ENCODE measurements at places on chromosomes 2 and 18.

GRCh38 chr18:49802623-49803022 lies 10.7 kb downstream of the ACAA2 start:
- DNase-seq, result no peak

DNA sequence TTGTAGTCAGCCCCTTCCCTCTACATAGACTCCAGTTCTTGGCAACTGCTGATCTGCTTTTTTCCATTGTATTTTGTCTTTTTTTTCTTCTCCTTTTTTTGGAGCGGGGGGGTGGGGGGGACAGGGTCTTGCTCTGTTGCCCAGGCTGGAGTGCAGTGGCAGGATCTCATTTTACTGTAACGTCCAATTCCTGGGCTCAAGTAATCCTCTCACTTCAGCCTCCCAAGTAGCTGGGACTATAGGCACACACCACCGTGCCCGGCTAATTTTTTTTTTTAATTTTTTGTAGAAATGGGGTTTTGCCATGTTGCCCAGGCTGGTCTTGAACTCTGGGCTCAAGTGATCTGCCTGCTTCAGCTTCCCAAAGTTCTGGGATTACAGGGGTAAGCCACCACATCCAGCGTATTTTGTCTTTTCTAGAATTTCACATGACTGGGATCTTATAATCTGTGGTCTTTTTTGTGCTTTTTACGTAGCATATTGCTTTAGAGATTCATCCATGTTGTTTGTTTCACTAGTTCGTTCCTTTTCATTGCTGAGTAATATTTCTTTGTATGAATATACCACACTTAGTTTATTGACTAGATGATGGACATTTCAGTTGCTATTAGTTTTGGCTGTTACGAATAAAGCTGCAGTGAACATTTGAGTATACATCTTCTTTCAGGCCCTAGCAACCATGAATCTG lies 17.9 kb downstream of the EML4 start:
- DNase-seq, result no peak

DNA sequence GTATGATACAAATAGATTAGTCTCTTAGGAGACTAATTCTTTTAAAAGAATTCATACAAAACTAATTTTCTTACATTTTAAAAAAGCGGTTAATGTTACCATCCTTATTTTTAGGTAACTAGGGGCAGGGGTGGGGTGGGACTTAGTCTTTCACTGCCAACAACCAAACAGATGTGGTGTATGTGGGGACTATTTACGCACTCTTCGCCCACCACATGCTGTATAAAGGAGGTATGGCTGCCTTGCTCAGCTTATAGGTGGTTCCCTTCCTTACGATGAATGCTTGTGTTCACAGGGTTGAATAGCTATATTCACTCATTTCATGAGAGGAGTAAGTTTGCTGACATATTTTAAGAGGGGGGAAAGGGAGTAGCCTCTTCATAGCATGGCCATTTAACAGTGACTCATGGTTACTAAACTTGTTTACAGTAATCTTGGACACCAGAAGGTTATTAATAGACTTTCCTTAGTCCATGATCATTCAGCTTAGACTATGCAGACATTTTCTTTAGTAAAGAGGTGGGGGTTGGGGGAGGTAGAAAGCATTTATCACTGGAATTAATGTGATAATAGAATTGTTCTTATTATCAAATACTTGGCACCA lies 61.8 kb downstream of the CAB39 start:
- no peak for DNase-seq

DNA sequence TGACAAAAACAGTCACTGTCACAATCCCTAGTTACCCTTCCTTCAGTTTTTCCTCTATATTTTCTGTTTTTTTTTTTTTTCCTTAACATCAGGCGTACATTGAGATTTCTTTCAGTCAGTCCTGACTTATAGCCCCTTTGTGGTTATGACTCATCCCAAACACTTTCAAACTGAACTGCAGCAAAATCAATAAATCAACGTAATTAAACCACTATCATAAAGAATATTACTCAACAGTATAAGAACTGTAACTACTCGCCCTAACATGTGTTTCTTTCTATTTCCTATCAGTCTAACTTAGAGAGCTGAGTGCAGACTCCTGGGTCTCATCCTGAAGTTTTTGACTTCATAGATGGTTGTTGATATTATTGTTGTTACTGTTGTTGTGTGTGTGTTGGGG lies 523.5 kb downstream of the LRRTM4 start:
- no peak for DNase-seq

DNA sequence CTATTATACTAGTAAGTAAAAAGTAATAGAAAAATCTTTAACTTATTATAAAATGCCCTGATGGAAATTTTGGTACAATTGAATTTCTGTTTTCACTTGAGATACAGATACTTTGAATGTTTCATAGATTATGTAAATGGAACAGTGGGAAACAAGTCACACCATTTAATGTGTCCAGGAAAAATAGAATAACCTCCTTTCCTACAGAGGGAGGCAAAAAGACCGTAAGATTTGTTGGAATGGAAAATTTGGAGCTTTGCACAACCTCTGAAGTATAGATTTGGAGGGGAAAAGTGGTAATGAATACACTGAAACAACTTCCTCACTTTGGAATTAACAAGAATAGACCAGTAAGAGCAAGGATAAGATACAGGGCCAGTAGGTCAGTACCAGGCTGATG lies 149.2 kb upstream of the L3MBTL4 start:
- DNase-seq, result no peak

DNA sequence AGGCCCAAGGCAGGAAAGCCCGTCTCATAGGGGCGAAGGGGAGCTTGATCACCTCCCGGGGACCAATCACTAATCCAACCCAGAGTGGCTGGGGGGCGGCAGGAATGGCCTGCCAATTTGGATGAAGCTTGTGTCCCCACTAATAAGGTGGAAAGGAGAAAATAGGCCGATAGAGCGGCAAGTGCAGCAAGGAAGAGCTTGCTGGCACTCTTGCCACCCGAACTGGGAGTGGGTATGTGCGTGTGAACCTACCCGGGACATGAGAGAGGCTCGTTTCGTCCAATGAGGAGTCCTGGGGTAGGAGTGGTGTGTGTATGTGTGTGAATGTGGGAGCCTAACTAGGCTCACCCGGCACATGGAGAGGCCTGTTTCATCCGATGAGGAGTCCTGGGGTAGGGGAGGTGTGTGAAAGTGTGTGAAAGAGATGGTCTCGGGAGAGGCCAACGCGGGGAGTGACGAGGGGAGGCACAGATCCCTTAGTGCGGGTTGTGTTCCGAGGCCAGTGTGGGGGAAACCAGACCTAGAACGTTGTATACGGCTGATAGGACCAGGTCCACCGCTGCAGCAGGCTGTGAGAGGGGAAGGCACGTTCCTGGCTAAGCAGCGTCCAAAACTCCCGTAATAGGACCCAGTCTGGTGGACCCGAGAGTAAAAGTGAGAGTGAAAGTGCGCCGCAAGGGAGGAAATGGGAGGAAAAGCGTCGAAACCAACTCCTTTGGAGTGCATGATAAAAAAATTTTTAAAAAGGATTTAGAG lies 47.1 kb upstream of the SELENOI start:
- DNase-seq, result peak; percentile 34

DNA sequence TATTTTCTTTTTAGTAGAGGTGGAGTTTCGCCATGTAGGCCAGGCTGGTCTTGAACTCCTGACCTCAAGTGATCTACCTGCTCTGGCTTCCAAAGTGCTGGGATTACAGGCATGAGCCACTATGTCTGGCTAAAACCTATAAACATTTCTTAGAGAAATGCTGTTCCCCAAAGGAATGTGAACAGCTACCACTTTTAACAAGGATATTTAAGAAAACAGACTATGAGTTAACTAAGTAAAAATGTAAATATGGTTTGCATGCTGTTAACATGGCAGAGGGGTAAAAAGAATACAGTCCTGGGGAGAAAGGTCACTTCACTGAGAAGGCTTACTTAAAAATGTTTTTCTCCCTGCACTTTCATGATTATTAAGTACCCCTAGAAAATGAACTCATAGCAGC lies 57.1 kb downstream of the SLC16A14 start:
- no peak for DNase-seq

DNA sequence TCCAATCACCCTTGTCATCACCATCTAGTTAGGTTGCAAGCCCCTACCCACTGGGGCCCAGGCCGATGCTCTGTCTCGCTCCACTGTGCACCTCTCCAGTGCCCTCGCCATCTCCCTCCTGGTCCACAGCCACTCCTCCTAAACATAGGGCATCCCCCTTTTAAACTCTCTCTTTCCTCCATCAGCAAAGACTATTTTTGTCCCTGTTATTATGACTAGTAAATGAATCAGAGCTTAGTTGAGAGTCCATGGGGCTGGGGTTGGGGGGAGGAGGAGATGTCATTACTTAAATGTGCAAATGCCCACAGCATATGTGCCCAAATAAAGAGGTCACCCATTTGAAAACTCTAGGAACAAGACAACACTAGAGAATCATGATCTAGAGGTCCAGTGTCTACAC lies 167.4 kb downstream of the TRABD2A start:
- no peak for DNase-seq

- DNase-seq, result no peak
Measured at GRCh38 chr2:237422309-237422708, 8.3 kb upstream of the COL6A3 start.

- no peak for DNase-seq
Measured at GRCh38 chr2:171858397-171858958, 35.6 kb downstream of the SLC25A12 start.

DNA sequence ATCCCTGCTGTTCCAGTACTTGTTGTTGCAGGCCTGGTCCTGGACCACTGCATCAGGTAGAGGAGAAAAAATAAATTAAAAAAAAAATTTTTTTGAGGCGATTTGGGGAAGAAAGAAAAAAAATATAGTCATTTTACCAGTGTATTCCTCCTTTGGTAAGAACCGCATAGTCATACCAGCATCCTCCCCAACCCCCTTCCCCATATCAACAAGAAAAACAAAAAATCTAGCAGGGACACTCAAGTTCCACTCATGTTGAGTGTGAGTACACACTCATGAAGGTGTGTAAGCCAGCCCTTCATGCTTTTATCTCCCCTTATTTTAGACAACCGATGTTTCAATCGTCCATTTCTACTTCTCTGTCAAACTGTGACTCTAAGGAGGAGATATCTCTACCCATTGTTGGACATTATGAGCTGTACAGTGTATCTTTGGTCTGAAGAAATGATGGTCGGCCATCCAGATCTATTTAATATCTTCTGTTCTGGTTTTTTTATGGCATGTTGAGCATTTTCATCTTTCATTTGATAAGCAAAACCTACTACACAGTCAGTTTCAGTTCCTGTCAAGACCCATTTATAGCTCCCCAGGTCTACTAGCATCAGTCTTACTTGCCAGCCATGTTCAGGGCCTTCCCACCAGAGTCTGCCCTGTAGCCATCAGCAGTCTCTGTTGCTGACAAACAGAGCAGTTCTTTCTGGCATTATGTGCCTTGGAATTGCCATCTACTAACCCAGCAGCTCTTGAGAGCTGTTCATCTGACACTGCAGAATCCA lies 20.0 kb downstream of the ELP2 start:
- DNase-seq, result no peak

DNA sequence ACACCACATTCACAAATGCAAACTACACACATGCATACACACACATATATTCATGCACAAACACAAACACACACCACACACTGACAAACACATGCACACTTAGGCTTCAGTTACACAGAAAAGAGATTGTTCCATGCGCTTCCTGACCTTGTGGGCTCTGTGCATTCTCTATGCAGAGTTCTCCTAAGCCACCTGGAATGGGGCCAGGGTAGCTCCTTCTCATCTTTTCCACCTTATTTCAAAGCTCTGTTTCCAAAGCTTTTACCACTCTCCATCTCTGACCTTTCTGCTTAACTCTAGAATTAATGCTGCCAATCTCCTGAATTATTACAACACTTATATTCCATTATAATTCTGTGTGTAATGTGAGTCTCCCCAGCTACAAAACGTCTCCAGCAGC lies 522.3 kb upstream of the MYT1L start:
- no peak for DNase-seq

GRCh38 chr2:220279840-220280239 lies 652.4 kb downstream of the SLC4A3 start:
- DNase-seq, result no peak
